Hypothalamus (tissue), 51 donors: ENCODE measurements at places on chromosomes 12 and 14.

DNA sequence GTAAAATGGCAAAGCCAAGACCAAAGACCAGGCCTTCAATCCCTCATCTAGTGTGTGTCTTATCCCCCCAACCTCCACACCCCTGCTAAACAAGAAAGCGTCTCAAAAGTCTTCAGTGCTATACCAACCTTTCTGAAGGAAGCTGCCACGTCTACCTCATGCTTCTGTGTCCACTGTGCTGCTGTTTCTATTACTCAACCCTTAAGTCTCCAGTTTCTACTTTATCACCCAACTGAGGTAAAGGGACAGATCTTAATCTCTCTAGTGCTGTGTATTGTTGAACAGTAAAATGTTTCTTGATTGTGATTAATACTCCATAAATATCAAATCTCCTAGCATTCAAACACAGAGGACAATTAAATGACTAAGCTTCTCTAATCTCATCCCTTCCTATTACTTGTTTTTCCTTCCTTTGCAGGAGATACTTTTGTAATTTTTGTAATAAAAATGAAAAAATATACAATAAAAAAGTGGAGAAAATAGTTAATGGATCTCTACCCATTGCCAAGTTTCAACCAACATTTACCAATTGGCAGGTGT lies 23.3 kb downstream of the BTBD7 start:
- DNase-seq = no peak

DNA sequence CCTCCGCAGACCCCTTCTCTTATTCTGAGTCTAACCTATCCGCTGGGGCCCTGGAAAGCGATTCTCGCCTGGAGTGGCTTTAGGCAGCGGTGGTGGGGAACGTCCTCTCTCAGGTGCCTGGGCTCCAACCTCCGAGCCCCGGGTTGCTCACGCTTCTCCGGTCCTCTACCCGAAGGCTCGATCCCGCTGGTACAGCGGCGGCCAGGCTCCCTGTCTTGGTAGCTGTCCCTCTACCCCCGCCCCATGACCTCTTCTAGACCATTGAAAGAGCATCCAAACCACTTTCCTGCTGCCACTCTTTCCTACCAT lies 505 bp upstream of the HEBP1 start:
- DNase-seq = no peak

GRCh38 chr12:48001505-48002413 lies 2.5 kb downstream of the COL2A1 start:
- DNase-seq = no peak

GRCh38 chr12:96400631-96401075 lies 414 bp upstream of the CDK17 start:
- no peak for DNase-seq

- no peak for DNase-seq
Observed at GRCh38 chr12:132445884-132446632, 43.9 kb upstream of the FBRSL1 start.

DNA sequence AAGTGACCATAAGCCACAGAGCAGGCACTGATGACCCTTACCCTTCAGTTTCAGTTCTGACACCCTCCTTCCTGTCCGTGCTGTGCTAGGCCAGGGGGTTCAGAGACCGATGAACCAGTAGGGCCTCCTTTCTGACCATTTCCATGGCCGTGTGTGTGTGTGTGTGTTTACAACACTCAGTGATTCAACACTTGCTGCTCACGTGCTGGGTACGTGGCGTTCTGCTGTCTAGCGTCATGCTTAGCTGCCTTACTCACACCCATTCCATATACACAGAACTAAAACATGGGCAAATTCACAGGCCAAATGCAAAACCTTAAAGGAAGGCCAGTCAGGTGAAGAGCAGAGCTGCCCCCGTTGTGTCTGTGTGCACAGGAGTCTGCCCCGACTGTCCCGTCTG lies 67.5 kb downstream of the DNAH10 start:
- DNase-seq = no peak

DNA sequence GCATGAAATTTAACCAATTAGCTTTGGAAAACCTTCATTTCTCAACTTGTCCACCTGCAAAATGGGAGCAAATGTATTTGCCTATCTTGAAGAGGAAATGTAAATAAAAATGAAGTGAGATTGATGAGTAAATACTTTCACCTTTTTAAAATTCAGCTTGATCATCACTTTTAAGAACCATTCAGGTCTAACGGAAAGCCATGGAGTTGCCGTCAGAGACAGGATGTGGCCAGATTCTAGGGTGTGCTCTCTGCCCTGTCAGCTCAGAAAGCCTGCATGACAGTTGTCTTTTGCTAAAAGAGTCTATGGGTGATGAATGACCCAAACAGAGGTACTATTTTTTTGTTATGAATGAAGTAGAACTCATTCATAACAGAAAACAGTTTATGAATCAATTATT lies 104.3 kb upstream of the SLC35F4 start:
- no peak for DNase-seq

- no peak for DNase-seq
Observed at GRCh38 chr12:8813572-8814357, 8.7 kb upstream of the A2ML1 start.

DNA sequence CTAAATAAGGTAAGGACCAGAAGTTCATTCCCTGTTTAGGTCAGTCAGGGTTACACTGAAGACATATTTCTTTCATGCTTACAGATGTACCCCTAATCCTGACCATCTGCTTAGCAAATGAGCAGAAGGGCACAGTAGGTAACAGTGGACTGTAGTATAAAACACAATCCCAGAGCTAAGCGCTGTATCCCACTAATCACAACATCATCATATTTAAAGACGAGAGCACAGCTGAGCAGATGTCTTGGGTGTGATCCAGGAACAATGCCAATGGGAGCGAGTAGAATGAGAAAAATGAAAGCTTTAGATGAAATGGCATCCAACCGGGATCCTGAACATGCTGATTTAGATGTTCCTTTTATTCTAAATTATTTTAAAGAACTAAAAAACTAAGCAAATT lies 213.4 kb downstream of the CCER1 start:
- DNase-seq = no peak

GRCh38 chr12:128662101-128662500 lies 161.7 kb downstream of the SLC15A4 start:
- DNase-seq = no peak

DNA sequence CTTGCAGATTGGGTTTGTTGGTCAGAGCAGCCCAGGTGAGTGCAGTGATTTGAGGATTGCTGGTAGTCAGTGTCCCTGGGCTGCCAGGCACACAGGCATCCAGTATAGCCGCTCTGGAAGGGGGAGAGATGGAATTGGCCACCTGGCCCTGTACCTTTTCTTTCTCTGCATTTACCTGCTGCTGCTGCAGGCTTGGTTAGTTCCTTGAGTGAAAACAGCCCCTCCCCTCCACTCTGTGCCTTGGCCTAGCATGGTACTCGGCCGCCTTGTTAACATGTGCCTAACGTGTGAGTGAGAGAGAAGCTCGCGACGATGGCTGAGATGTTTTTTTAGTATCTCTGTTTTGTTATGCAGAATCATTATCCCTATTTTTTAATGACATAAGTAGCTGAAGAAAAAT lies 49.3 kb upstream of the AMN start:
- no peak for DNase-seq

- no peak for DNase-seq
Observed at GRCh38 chr14:65100922-65101541, 1.3 kb downstream of the MAX start.

- DNase-seq = no peak
Observed at GRCh38 chr12:84757978-84758377, 154.6 kb downstream of the SLC6A15 start.

DNA sequence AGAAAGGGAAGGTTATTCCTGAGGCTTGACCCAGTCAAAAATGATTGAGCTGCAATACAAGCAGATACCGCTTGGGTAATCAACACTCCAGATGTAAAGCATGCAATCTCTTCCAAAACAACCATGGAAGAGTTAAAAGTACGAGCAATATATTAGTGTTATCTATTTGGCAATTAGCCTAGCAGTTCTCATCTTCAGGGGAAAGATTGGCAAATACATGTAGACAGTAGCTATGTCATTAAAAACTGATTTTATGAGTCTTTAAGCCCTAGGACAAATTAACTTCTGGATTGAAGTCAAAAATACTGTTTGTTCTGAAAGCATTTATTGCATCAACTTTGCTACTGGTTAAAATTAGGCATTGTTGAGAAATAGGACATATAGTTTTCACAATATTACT lies 9.3 kb upstream of the GYS2 start:
- DNase-seq = no peak

- DNase-seq = peak; percentile 51
Observed at GRCh38 chr12:24561882-24562770, 386.8 kb downstream of the BCAT1 start.
